ENCODE measurements at places on chromosomes 5 and 9.

DNA sequence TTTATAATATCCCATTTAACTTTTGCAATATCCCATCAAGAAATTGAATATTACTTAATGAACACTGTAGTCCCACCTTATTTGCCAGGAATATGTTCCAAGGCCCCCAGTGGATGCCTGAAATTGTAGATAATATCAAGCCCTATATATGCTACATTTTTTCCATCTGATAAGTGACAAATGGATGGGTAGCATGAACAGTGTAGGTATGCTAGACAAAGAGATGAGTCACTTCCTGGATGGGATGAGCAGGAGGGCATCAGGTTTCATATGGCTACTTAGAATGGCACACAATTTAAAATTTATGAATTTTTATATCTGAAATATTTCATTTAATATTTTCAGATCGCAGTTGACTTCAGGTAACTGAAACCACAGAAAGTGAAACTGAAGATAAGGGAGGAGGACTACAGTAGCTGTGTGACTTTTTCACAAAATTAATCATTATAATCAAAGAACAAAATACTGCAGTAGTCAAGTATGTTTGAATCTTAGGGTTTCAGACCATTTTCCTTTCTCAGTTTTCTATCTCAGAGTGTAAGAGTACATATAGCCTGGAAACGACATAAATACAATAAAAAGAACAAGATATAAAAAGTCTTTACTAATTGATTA lies 636.4 kb upstream of the ARRDC3 start:
- peak; percentile 34 for DNase-seq

- no peak for DNase-seq
Observed at GRCh38 chr9:75612754-75613153, 277.7 kb upstream of the PCSK5 start.

- DNase-seq: no peak
Observed at GRCh38 chr9:126647585-126648411, 34.1 kb downstream of the LMX1B start.

DNA sequence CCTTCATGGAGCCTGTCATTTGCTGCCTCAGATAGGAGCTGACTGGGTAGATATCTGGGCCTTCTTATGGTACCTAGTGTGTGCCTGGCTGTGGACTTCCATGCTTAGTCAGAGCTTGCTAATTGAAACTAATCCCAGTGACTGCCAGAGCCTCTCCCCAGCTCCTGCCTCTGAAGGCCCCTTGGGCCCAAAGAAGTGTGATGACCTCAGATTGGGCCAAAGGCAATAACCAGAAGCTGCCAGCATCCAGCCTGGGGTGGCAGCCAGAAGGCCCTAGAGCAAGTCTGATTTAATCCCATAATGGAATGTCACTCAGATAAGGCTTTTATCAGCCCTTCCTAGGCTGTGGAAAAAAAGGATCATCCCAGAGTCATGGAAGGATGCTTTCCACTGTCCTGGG lies 17.1 kb upstream of the CDC23 start:
- DNase-seq: peak; percentile 47

- DNase-seq: peak; percentile 40
Observed at GRCh38 chr5:135887881-135888614, 7.6 kb downstream of the IL9 start.

GRCh38 chr5:159471904-159472303 lies 141.6 kb upstream of the IL12B start:
- DNase-seq: peak; percentile 63

- no peak for DNase-seq
Observed at GRCh38 chr5:139273322-139273571, 20.3 kb upstream of the MATR3 start.

DNA sequence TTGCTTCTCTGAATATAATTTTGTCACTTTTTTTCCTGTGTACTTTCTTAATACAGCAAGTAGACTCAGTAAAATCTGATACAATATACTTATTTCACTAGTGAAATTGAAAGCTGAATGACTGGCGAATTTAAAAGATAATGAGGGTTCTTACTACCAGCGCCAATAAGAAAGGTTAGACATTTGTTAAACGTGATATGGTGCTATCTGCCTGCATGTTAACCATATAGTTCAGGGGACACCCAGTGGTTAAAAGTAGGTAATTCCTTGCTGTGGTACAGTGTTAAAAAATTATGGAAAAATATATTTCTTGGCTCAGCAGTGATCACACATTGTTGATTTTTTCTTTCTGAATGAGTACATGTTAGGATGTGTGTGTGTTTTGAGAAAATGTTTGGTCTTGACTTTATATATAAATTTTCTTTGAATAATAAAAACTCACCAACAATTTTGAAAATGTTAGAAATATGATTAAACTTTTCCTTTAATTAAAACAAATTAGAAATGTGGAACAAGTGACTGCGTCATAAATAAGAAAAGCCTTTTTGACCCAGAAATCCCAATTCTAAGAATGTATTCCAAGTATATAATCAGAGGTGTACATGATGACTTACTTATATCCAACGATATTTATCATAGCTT lies 25.8 kb downstream of the CAST start:
- DNase-seq: peak; percentile 69

DNA sequence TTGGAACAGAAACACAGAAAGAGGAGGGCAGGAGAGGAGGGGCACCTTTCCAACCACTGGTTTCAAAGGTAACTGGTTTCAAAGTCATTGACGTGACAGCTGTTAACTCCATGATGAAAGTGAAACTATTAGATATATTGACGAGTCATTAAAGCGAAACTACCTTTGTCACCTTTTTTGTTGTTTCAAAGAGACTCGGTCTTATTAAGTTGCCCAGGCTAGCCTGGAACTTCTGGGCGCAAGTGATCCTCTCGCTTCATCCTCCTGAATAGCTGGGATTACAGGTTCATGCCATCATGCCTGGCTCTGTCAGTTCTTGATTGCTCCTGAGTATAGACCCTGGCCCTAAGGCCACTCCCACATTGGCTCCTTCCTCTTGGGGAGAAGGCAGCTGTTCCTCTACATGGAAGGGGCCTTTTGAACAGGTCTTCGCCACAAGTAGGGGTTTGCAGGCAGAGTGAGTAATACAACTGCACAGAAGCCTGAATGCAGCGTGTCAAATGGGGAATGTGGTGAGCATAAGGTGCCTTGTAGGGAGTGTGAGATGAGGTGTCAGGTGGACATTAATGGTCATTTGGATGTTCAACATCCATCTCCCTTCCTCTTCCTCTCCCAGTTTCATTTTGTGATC lies 3.4 kb upstream of the F12 start:
- no peak for DNase-seq

DNA sequence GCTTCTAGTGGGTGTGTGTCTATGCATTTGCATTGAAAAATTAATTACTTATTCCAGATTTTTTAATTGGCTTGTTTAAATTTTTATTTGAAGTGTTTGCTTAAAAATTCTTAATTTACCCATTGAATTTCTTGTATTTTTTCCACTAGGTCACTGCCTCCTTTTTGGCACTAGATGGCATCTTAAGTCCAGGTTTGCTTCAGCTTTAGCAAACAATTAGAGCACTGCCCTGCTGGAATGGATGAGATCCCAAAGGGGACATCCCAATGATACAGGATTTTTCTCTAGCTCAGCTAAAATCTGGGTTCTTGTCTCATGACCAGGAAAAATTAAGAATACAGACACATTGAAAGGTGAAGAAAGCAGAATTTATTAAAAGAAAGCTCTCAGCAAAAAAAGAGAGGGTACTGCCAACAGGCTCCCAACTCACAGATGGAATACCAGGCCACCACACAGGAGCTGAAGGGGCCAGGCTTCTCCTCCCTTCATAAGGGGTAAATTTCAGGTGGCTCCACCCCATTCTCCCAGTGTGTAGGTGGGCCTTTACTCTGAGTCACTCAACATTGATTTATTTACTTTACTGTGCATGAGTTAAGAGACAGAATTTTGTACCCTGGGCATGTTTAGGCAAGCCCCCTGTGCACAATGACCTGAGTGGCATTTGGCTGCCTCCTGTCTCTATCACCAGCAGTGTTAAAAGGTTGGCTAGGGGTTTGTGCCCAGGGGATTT lies 532.4 kb downstream of the ANXA1 start:
- DNase-seq: peak; percentile 83

DNA sequence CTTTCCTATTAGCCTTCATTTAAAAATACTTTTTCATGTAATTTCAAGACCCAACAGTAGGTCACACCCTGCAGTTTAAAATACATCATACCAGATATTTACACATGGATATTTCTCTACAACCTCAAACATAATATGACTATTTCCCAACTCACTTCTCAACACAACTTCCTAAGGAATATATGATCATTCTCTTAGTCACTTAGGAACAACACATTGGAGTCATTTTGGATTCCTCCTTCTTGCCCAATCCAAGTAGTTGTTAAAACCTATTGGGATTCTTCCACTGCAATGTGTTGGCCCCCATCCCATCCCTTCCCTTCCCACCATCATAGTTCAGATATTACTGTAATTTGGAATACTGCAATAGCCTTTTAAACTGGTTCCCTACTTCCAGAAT lies 145.5 kb downstream of the DCP2 start:
- peak; percentile 99 for DNase-seq

DNA sequence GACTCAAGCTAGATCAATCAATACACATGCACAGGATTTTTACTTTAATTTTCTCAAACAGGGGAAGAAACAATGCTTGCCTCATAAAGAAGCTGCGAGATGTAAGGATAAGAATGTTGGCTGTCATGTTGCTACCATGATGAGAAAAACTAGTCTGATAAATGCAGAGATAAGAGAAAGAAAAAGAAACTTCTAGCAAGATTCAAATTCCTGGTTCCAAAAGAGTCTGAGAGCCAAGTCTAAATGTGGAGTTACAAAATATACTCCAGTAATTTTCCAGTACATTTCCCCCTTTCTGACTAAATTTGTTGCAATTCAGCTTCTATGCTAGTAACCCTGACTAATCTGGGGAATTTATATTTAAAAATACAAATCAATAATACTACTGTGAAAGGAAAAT lies 10.4 kb upstream of the ANXA1 start:
- DNase-seq: no peak

DNA sequence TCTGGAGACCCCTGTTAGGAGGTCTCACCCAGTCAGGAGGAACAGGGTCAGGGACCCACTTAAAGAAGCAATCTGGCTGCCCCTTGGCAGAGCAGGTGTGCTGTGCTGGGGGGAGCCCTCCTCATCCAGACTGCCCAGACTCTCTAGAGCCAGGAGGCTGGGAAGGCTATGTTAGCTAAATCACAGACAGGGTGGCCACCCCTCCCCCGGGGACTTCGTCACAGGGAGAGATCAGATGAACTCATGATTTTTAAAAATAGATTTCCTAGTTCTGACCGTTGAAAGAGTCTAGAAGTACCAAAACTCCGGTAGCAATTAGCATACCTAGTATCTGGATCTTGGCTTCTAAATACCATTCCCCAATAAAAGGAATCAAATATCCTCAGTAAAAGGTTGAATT lies 35.0 kb upstream of the FOXB2 start:
- DNase-seq: peak; percentile 24
